ENCODE measurements at places on chromosomes 6 and 20.
A peak's percentile ranks its signal among the peaks of the same experiment; 100 is the strongest.

- DNase-seq, result no peak
These were observed 156.9 kb downstream of the PAX1 start for GRCh38 chr20:21862259-21862946.

- DNase-seq, result no peak
These were observed 89.1 kb upstream of the F13A1 start for GRCh38 chr6:6409397-6410030.

- no peak for DNase-seq
These were observed 358.9 kb upstream of the ARID1B start for GRCh38 chr6:156418253-156418652.

- DNase-seq, result peak; percentile 26
These were observed 977.7 kb upstream of the SLC35B3 start for GRCh38 chr6:9412951-9413559.

- DNase-seq, result no peak
These were observed 168.5 kb upstream of the ID4 start for GRCh38 chr6:19668710-19669109.

Measured in activated CD4-positive, alpha-beta T cell treated with anti-CD3 and anti-CD28 coated beads, Interleukin-2, Interleukin-4, amounts not matched to agents 100 ng/mL and 50 ng/mL, durations not matched to agents 16 hours and 8 hours (primary cell).